Nephron progenitor cell (in vitro differentiated cells): ENCODE measurements at places on chromosomes 7 and 10.

- H3K36me3 ChIP-seq, result no peaks in the 10 kb centered on the region
- no peak overlapping the region for H3K27ac ChIP-seq
- H3K4me3 ChIP-seq, result no peak overlapping the region
- DNase-seq, result no peak
- peaks cover 9% of the 10 kb centered on the region for H3K27me3 ChIP-seq
These were observed 441.0 kb downstream of the KCNMA1 start for GRCh38 chr10:77196614-77197013.

- peaks cover 64% of the 10 kb centered on the region for H3K27me3 ChIP-seq
- no peak for DNase-seq
- H3K36me3 ChIP-seq, result no peaks in the 10 kb centered on the region
- H3K4me1 ChIP-seq, result no peaks in the 10 kb centered on the region
- H3K4me3 ChIP-seq, result no peak overlapping the region
These were observed 37.7 kb downstream of the RBAK start for GRCh38 chr7:5083311-5083711.

- no peak overlapping the region for H3K4me3 ChIP-seq
- H3K4me1 ChIP-seq, result peaks cover 8% of the 10 kb centered on the region
- no peaks in the 10 kb centered on the region for H3K36me3 ChIP-seq
- H3K27me3 ChIP-seq, result peaks cover 11% of the 10 kb centered on the region
- DNase-seq, result no peak
- H3K27ac ChIP-seq, result no peak overlapping the region
These were observed 21.4 kb downstream of the TMEM196 start for GRCh38 chr7:19752020-19752419.

DNA sequence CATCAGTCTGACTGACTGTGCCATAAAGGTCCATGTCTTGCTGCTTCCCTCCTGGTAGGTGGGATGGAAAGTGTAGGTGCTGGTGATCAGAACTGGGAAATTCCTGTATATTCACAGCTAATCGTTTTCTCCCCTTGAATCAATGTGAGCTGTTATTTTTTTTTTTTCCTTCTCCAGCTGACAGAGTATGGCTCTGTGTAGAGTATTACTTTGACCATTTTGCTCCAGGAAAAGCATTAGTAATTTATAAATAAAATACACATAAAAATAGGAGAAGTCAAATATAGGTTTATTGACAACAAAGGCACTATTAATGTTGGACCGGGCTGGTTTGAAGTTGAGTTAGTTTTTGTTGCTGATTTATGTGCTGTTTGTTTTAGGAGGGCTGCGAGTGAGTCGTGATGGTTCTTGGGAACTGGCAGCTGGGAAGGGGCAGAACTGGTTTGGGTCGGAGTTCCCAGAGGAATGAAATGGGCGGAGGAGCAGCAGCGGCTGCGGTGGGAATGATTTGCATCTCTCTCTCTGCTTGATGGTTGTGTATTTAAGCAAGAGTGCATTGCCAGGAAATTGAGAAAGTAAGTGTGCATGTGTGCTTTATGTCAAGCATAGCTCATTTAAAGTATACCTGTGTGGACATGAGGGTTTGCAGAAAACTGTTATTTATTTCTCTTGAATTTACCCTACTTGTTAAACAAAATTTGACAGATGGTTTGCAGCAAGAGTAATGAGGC lies 80.9 kb downstream of the LRMDA start:
- peak overlapping the region; percentile 48 for H3K4me3 ChIP-seq
- peaks cover 65% of the 10 kb centered on the region for H3K4me1 ChIP-seq
- H3K27ac ChIP-seq, result peak overlapping the region; percentile 62
- DNase-seq, result peak; percentile 27
- H3K27me3 ChIP-seq, result peaks cover 11% of the 10 kb centered on the region

GRCh38 chr7:132806834-132807233 lies 230.6 kb upstream of the PLXNA4 start:
- DNase-seq, result no peak
- no peak overlapping the region for H3K4me3 ChIP-seq
- H3K27me3 ChIP-seq, result no peaks in the 10 kb centered on the region
- H3K4me1 ChIP-seq, result no peaks in the 10 kb centered on the region
- no peak overlapping the region for H3K27ac ChIP-seq
- H3K36me3 ChIP-seq, result peaks cover 5% of the 10 kb centered on the region

DNA sequence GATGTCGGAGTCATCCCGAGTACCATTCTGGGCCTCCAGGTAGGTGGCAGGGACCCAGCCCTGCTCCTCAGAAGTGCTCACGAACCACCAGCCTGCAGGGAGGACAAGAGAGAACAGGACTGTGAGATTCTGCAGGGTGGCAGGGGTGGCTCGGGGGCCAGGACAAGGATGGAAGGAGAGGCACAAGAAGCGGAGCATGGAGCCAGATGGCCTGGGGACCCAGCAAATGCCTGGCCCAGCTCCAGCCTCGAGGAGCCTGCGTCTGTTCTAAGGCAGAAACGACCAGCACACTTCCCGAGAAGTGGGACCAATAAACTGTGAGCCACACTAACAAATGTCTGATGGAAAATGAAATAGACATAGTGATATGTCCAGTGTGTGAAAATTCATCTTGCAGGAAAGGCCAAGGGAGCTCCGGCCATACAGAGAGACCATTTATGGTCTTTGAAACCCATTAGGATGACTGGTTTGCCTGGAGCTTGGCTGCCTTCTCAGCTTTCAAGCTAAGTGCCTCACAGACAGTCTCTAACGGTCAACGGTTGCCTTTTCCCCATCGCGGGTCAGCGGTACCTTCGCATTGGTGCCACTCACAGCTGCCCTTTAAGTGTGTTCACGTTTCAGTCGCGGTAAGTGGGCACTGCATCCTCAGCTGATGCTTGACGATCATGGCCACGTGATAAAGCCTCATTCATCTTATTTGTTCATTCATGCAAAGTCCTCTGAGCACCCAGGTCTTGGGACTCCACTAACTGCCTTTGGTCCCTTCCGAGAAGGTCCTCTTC lies 133.8 kb downstream of the NEURL1 start:
- H3K4me1 ChIP-seq, result peaks cover 12% of the 10 kb centered on the region
- peaks cover 21% of the 10 kb centered on the region for H3K36me3 ChIP-seq
- peak overlapping the region; percentile 40 for H3K27ac ChIP-seq
- H3K27me3 ChIP-seq, result peaks cover 11% of the 10 kb centered on the region
- no peak for DNase-seq

GRCh38 chr10:12055732-12056131 lies 13.0 kb upstream of the DHTKD1 start:
- no peak overlapping the region for H3K27ac ChIP-seq
- no peaks in the 10 kb centered on the region for H3K27me3 ChIP-seq
- H3K4me1 ChIP-seq, result no peaks in the 10 kb centered on the region
- no peak for DNase-seq
- no peaks in the 10 kb centered on the region for H3K36me3 ChIP-seq

DNA sequence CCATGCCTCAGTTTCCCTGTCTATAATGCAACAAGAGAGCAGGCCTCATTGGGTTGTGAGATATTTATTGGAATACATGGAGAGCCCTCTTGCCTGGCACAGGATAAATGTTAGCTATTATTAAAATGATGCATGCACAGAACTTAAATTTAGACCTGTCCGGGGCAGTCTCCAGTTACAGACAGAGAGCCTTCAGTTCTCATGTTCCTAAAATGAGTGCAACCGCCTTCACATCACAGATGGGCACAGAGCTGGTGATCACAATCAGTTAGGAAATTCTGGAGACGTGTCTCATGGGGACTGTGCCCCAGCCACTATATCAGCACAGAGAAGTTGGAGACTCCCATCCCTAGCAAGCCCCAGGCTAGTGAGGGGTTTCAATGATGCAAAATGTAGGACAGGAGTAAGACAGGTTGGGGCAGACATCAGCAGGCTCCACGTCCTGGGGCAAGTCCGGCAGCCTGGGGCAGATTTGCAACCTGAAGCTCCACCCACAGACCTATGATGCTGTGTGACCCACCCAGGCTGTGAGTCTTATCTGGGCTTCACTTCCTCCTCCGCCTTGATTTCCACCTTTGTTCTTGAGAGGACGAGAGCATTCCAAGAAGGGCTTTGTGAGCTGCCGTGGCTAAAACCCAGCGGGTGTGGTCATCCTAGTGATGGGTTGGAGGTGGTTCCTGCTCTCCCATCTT lies 49.4 kb downstream of the CXCL12 start:
- peaks cover 18% of the 10 kb centered on the region for H3K27me3 ChIP-seq
- peaks cover 79% of the 10 kb centered on the region for H3K4me1 ChIP-seq
- H3K4me3 ChIP-seq, result no peak overlapping the region
- no peak overlapping the region for H3K27ac ChIP-seq
- H3K36me3 ChIP-seq, result no peaks in the 10 kb centered on the region

- H3K4me3 ChIP-seq, result no peak overlapping the region
- peaks cover 44% of the 10 kb centered on the region for H3K4me1 ChIP-seq
- no peak for DNase-seq
- H3K27me3 ChIP-seq, result peaks cover 6% of the 10 kb centered on the region
- H3K27ac ChIP-seq, result no peak overlapping the region
These were observed 11.8 kb upstream of the RRP12 start for GRCh38 chr10:97412891-97413304.

DNA sequence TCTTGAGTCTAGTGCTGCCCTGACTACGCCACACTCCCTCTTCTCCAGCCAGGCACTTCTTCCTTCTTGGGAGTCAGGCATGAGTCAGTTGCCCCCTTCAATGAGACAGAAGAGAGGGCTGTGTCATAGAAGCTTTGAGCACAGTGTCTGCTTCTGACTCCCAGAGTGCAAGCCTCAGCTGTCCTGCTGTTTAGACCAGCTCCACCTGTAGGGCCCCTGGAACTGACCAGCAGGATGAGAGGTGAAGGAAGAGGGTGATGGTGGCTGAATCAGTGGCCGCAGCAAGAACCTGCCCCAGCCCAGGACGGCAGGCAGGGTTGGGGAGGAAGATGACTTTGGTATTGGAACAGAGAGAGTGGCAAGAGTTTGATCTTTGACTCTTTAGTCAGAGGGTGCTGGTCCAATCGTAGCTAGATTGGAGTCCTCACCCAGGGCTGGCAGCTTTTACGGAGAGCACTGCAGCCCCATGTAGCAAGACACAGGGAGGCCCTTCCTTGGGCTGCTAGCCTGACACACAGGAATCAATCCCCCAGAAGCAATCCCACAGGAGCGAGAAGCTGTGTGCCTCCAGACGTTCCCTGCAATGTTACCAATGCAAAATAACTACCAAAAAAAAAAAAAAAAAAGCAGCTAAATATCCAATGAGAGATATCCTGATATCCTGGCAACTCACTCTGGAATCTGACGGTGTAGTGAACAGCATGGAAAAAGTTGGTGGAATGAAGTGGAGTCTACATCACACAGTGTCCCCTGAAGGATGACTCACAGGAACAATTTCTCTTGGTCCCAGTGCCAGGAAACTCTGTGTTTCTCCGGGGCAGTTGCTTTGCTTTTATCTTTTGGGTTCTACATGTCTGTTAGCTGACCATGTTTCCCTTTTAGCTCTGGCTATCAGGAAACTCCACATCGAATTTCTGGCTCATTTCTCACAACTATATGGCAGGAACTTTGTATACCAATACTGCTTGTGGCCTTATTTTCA lies 6.9 kb downstream of the C10orf62 start:
- H3K27ac ChIP-seq, result no peak overlapping the region
- DNase-seq, result no peak
- no peaks in the 10 kb centered on the region for H3K36me3 ChIP-seq
- H3K27me3 ChIP-seq, result peaks cover 4% of the 10 kb centered on the region
- no peak overlapping the region for H3K4me3 ChIP-seq
- peaks cover 10% of the 10 kb centered on the region for H3K4me1 ChIP-seq

DNA sequence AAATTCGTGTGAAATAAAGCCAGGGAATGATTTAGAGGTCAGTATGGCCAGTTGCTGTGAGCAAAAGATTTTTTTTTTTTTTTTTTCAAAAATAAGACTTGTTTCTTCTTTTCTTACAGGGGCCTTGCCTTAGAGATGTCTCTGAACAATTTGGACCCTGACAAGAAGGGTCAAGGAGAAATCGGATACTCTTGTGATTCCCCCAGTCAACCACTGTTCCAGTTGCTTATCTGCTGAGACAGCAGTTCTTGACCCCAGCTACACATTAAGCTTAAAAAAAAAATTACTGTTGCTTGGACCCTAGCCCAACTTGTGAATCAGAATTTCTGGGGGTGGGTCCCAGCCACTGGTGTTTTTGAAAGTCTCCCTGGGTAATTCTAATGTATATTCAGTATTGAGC lies 12.0 kb upstream of the FMC1 start:
- no peak overlapping the region for H3K4me3 ChIP-seq
- peaks cover 7% of the 10 kb centered on the region for H3K27me3 ChIP-seq
- H3K27ac ChIP-seq, result no peak overlapping the region
- no peak for DNase-seq
- H3K36me3 ChIP-seq, result no peaks in the 10 kb centered on the region

GRCh38 chr10:86401588-86402282 lies 35.1 kb upstream of the GRID1 start:
- peaks cover 88% of the 10 kb centered on the region for H3K27me3 ChIP-seq
- no peaks in the 10 kb centered on the region for H3K36me3 ChIP-seq
- peaks cover 27% of the 10 kb centered on the region for H3K4me1 ChIP-seq

GRCh38 chr10:94043431-94043990 lies 49.8 kb downstream of the PLCE1 start:
- no peaks in the 10 kb centered on the region for H3K27me3 ChIP-seq
- no peak overlapping the region for H3K4me3 ChIP-seq
- no peak for DNase-seq

GRCh38 chr7:7805511-7806153 lies 87.2 kb upstream of the RPA3 start:
- peaks cover 4% of the 10 kb centered on the region for H3K36me3 ChIP-seq
- DNase-seq, result no peak
- no peaks in the 10 kb centered on the region for H3K4me1 ChIP-seq
- H3K27me3 ChIP-seq, result no peaks in the 10 kb centered on the region

- peak overlapping the region; percentile 84 for H3K27ac ChIP-seq
- H3K27me3 ChIP-seq, result peaks cover 3% of the 10 kb centered on the region
- no peaks in the 10 kb centered on the region for H3K36me3 ChIP-seq
- DNase-seq, result no peak
These were observed 179.5 kb downstream of the REEP3 start for GRCh38 chr10:63700631-63701156.

- H3K36me3 ChIP-seq, result peaks cover 65% of the 10 kb centered on the region
- no peak overlapping the region for H3K27ac ChIP-seq
- H3K4me1 ChIP-seq, result no peaks in the 10 kb centered on the region
- H3K27me3 ChIP-seq, result peaks cover 6% of the 10 kb centered on the region
These were observed 10.6 kb upstream of the ZNF777 start for GRCh38 chr7:149471289-149471953.

DNA sequence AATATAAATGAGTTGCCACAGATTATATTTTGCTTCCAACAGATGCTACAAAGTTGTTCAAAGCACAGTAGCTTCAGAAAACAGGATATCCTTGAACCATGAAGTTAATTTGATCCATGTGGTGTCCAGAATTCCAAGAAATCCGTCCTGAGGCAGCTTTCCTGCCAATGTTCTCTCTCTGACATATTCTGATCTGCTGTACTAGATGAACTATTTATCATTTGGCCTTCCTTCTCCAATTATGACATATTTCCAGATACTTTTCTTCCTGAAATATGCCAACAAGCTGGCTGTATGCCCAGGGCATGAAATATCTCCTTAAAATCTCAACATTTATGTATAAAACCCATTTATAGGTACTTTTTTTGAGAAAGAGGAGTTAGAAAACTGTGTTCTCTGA lies 141.1 kb downstream of the SPAG6 start:
- no peaks in the 10 kb centered on the region for H3K36me3 ChIP-seq
- H3K27ac ChIP-seq, result no peak overlapping the region
- H3K4me1 ChIP-seq, result peaks cover 12% of the 10 kb centered on the region
- no peak overlapping the region for H3K4me3 ChIP-seq

GRCh38 chr7:67105377-67105776 lies 108.7 kb downstream of the TYW1 start:
- H3K4me3 ChIP-seq, result no peak overlapping the region
- peaks cover 60% of the 10 kb centered on the region for H3K36me3 ChIP-seq
- no peaks in the 10 kb centered on the region for H3K27me3 ChIP-seq
- peaks cover 7% of the 10 kb centered on the region for H3K4me1 ChIP-seq
- H3K27ac ChIP-seq, result no peak overlapping the region
